LHCN-M2 (cell line): ENCODE measurements at places on chromosomes 3 and 15. TPM values are rescaled to one million over a fixed set of nuclear protein-coding genes. Genes with fewer than 3 reads are reported as not detected.
A peak's percentile ranks its signal among the peaks of the same experiment; 100 is the strongest.

GRCh38 chr3:12681943-12682390, 18.1 kb upstream of the RAF1 start:
- DNase-seq: peak; percentile 78

DNA sequence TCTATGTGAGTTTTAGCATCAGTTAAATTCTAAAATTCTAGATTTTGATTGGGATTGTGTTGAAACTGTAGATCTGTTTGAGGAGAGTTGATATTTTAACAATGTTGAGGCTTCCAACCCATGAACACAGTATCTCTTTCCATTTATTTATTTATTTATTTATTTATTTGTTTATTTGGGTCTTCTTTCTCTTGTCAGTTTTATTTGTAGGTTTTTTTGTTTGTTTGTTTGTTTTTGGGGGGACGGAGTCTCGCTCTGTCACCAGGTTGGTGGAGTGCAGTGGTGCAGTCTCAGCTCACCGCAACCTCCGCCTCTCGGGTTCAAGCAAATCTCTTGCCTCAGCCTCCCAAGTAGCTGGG, 25.3 kb downstream of the MRAS start:
- no peak for DNase-seq

Gene FBXO40
- total RNA-seq: not detected in 2 replicates

GRCh38 chr3:20798666-20799065, 612.7 kb upstream of the SGO1 start:
- no peak for DNase-seq

DNA sequence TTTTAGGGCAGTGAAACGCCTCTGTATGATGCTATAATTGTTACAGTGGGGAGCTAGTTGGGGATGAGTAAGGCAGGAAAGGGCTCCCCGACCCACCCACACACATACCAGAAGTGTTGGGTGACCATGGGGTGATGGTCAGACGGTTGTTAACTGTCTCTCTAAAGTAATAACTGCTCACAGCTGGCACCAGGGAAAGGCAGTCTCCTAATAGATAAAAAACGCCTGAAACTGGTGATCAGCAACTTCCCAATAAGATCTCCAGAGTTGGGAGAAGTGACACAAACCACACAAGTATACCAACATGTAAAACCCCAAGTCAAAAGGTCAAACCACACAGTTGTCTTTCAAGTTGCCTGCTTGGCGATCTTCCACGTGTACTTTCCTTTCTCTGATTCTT, 346.5 kb upstream of the CNTN4 start:
- DNase-seq: no peak

Gene BSN
- total RNA-seq: 0.13 and 0.17 TPM in 2 replicates

Gene PRICKLE2
- total RNA-seq: 12.0 and 12.1 TPM in 2 replicates

Gene PLA2G4D
- not detected in 2 replicates for total RNA-seq

Gene SMCO1
- total RNA-seq: not detected in 2 replicates

Gene OXSR1
- 78.9 and 81.3 TPM in 2 replicates for total RNA-seq

Gene GNB4
- 42.7 and 46.2 TPM in 2 replicates for total RNA-seq

DNA sequence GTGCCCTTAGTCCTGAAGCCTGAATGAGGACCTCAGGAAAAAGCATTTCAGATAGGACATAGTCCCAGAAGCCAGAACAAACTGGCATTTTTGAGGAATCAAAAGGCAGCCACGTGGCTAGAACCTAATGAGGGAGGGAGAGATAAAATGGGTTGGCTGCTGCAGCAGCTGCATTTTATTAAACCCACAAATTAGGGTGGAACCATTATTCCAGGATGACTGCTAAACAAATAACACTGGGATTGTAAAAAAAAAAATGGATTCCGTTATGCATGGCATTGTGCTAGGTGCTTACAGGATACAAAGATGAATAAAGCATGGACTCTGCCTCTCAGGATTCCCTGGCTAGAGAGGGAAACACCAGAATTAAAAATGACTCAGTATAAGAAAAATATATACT, 141.5 kb downstream of the SATB1 start:
- DNase-seq: no peak

Gene FOXB1
- not detected in 2 replicates for total RNA-seq

Gene ZBTB20
- total RNA-seq: 18.3 and 26.4 TPM in 2 replicates

GRCh38 chr15:97483232-97483631, 477.3 kb upstream of the ARRDC4 start:
- no peak for DNase-seq

- peak; percentile 27 for DNase-seq
Measured at GRCh38 chr3:151228666-151229040, 25.6 kb upstream of the GPR171 start.

DNA sequence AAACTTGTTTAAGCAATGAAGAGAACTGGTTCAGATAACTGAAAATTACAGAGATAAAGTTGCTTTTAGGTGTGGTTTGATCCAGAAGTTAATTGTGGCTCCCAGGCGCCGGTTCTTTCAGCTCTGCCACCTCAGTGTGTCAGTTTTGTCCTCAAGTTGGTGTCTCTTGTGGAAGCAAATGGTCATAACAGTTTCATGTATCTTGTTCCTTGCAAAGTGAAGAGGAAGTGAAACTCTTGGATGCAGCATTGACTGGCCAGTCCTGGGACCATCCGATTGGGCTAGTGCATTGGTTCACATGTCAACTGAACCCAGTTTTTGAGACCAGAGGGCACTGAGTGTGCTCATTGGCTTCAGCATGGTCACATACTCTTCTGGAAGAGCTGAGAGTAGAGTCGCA, 181.4 kb upstream of the GRM7 start:
- no peak for DNase-seq

Gene ZNF774
- 0.75 and 0.77 TPM in 2 replicates for total RNA-seq

GRCh38 chr3:32431481-32431880, 39.8 kb downstream of the CMTM7 start:
- DNase-seq: no peak

Gene IL16
- not detected in 2 replicates for total RNA-seq

DNA sequence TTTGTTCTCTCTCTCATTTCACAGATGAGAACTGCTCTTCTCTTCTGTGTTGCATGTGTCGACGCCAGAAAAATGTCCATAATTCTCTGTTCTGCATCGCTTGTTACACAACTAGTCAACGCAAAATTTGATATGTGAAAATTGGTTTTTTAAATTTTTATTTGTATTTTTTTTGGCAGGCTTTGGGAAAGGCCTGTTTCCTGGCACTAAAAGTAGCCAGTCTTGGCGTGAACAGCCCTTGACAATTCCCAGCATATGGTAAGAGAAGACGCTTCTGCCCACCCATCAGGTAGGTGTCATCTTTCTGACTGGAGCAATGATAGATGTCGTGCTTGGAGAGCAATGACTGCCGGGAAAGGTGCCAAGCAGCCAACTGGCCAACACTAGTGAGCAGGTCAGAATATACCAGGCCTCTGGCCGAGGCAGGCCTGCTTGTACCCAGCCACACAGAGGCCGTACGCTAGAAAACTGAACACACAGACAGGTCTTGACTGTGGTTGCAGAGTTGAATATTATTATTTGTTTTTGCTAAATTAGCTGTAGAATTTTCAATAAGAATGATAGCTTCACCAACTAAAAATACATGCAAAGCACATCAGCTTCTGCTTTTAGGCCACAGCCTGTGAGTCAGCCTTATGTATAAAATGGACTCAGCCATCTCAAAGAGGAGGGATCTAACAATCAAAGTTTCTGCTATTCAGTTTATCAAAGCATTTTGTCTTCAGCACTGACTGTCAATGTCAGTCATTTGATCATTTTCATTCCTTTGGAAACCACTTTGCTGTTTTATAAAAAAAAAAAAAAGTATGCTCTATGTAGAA, 837.5 kb downstream of the MCTP2 start:
- DNase-seq: no peak

DNA sequence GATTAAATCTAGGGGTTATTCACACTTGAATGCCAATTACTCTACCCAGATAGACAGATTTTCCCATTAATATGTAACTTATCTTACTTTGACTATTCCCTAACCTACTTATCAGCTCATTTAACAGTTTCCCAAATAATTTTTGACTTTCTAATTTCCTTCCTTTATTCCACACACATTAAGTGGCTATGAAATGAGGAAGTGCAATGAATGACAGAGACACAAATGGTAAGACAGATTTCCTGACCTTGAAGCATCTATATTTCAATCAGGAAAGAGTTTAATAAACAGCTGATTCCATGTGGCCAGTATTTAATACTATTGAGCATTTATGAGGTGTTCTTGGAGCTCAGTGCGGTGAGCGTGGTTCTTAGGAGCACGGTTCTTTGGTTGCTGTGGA, 78.8 kb downstream of the SLC7A14 start:
- no peak for DNase-seq

GRCh38 chr3:72152551-72153476, 367.9 kb upstream of the PROK2 start:
- peak; percentile 56 for DNase-seq

Gene SOX2
- total RNA-seq: not detected in 2 replicates
